NCI-H2171 (cell line): ENCODE measurements at places on chromosomes 2 and 18.

- no peak for DNase-seq
Measured at GRCh38 chr2:47227532-47228279, 72.6 kb upstream of the STPG4 start.

DNA sequence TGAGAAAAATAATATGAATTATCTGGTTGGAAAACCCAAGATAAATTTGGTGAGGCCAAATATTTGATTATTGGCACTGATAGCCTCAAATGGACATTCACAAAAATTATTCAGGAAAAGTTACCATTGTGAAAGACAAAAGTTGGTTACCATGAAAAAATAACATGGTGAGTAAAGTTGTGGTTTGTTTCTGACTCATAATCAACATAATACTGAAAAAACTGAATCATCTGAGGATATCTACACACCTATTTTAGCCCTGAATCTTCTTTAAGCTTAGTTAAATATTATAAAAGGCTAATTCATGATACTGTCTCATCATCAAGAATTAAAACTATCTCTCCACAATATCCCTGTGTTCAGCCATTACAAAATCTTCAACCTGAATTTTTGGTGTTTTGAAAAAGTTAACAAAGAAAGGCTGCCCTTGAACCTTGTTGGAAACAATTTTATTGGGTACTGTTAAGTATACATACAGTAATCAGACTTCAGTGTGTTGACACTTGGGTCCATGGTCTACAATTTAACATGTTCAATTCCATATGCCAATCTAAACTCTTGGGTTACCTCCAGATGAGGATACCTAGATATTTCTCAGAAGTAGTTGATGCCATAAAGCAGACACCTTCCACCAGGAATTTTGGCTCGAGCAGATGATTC, 607.5 kb upstream of the SLC39A10 start:
- no peak for DNase-seq

GRCh38 chr2:119436993-119437772, 5.5 kb downstream of the TMEM37 start:
- DNase-seq = no peak

DNA sequence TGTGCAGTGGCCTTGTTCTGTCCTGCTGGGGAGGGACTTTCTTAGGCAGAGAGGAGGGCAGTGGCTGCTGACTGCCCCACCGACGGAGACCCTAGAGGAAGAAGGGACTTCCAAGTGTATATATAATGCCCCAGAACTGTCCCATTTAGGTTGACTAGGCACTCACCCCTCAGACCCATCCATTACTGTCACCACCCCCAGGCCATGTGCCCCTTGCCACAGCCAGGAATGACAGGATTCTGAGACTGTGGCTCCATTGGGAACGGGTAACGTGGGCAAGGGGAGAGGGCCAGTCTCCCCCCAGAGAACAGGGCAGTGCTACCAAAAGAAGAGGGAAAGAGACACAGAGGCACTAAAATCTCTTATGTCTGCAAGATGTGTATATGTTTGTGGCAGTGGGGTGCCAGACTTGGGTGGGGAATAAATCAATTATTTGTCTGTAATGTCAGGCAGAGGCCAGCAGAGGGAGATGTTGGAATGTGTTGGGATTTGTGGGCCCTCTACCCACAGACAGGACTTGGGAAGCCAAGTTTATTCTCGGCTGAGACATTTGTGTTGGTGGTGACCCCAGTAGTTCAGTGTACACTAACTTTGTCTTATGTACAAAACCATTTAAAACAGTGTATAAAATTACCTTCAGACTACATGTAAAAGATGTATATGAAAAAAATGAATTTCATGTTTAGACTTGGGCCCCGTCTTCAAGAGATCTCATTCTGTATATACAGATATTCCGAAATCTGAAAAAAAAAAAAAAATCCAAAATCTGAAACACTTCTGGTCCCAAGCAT, 24.0 kb upstream of the TMEM37 start:
- peak; percentile 41 for DNase-seq

DNA sequence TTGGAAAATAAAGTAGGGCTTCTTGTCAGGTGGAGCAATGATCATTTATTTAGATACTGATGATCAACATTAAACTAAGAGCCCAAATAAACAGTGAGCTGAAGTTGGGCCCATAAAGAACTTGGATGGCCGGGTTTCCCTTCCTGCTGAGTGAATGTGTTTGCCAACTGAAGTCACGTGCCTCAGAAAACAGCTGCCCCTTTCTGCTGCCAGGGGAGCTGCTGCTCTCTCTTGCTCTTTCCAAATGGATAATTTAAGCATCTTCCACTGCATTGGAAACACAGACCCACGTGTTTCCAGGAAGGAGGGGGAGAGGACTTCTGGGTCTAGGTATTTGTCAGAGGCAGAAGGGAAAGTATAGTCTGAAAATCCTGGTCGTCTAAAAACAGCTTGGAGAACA, 22.9 kb upstream of the NCKAP5 start:
- DNase-seq = peak; percentile 5

DNA sequence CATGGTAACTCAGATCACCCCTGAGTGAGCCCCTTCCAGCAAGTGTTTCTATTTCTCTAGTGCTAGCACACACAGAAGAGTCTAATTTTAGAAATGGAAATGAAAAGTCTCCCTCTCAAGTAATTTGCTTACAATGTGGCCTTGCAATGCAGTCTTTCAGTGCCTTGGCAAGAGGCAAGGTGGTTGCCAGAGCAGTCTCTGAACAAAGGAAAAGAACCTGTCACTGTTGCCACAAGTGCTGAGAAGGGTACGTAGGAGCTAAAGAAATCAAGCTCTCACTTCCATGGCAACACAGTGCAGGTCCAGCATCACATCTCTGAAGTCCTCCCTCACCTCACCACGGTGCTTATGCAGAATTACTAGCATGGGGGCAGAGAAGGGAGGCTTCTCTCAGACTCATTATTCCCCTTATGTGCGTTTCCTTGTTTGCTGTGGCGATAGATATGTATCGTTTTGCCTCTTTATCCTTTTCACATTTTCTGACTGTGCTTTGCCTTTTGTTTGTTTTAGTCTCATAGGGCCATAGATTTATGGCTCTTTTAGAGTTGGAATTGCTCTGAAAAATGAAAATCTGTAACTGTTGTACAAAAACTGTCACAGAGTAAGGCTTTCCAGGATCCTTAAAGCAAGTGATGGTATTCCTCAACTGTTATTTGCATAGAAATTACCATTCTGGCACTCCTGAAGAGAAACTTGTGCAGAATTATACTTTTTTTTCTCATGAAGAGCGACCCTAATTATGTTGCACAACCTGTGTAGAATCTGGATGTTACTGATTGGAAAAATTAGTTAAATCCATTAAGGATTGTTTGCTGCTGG, 164.8 kb downstream of the CCDC85A start:
- no peak for DNase-seq

- no peak for DNase-seq
Measured at GRCh38 chr2:198807131-198807530, 650.6 kb downstream of the SATB2 start.

DNA sequence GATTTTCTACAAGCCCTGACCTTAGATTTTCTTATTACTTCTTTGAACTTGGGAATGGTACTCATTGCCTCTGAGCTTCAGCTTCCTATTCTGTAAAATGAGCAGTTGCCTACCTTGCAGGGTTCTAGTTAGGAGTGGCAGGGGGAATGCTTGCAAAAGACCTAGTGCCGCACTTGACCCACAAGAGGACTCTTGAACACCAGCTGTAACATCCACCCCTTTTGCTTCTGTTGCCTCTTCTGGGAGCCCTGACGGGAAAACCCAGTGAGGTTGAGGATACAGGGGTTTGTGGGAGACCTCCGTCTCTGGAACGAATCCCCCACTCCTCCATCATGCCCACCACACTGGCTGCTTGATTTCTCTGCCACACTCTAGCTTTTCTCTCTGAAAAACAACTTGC, 27.1 kb upstream of the LBH start:
- DNase-seq = no peak

DNA sequence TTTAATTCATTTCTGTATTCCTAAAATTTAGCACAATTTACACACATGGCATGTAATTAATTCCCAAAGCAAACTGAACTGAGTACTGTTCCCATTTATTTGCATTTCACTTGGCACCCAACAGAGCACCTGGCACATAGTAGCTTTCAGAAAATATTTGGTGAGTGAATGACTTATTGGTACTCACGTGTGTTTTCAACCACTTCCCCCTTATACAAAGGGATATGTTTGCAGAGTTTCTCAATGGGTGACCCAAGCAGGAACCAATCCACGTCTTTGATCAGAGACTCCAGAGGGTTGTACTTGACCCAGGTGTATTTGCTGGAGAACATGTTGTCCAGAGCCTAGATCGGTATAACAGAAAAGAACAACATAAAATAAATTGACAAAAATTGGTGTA, 6.6 kb downstream of the GKN2 start:
- DNase-seq = no peak

DNA sequence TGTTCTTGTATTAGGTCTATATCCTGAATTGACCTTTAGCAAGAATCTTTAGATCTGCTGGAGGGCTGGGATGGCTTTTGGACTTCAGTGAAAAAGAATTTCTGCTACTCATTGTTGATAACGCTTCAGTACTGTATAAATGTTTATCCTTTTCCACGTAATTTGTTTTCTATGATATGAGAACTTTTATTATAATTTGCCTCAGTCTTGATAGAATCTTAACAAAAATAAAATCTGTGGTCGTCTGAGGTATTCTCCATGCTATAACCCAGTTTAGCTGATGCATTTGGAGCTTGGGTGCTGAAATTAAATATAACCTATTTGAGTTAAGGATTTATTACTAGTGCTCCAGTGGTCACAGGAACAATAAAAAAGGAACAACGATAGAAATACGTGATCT, 71.1 kb downstream of the ACTR3 start:
- DNase-seq = no peak

GRCh38 chr18:3761266-3761665, 311.3 kb downstream of the TGIF1 start:
- DNase-seq = no peak

GRCh38 chr2:158970241-158970751, 1.9 kb downstream of the TANC1 start:
- no peak for DNase-seq

- peak; percentile 14 for DNase-seq
Measured at GRCh38 chr2:159518321-159519005, 97.9 kb downstream of the BAZ2B start.

- DNase-seq = no peak
Measured at GRCh38 chr2:6186332-6187151, 494.4 kb downstream of the SOX11 start.

GRCh38 chr2:227025510-227025909, 138.5 kb downstream of the COL4A4 start:
- DNase-seq = no peak

- no peak for DNase-seq
Measured at GRCh38 chr18:22559414-22560274, 141.9 kb upstream of the CTAGE1 start.

GRCh38 chr2:82120115-82120514, 1815.6 kb upstream of the LRRTM1 start:
- no peak for DNase-seq

DNA sequence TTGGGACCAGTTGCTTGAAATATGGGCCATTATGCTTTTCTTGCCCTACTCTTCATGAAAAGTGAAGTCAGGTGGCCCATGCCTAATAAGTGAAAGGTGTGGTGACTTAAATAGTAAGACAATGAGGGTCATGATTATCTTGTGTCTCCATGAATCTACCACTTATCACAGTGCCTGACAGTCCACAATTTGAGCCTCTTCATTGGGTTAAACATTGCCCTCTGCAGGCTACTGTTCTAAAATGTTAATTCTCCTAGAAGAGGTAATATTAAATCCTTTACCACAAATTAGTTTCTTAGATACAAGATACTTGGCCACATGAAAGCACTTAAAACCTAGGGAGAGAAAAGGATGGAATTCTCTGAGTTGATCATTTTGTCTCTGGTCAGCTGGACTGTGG, 4.0 kb downstream of the EGR4 start:
- no peak for DNase-seq

DNA sequence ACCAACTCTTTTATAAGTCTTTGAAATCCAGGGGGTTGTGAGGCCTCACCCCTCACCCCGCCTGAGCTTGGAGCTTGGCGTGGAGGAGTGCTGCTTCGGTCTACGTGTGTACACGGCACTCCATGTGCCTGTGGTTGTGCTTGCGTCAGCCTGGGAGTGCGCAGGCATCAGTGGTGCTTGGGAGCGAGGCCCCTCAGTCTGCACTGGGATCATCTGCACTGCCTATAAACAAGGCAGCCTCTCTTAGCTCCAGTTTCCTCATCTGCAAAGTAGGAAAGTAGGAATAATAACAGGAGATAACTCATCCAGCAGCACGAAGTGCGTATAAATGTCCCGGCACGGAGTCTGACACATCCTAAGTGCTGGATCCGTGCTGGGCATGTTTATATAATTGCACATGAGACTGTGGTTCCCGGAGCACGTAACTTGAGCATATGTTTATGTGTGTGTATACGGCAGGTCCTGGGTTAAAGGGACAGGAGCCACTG, 1.2 kb downstream of the GYPC start:
- DNase-seq = no peak
